Hematopoietic multipotent progenitor cell treated with erythropoietin and hydrocortisone succinate and interleukin-3 and kit ligand, for 8 days (in vitro differentiated cells): ENCODE measurements at places on chromosomes 7 and 10.

DNA sequence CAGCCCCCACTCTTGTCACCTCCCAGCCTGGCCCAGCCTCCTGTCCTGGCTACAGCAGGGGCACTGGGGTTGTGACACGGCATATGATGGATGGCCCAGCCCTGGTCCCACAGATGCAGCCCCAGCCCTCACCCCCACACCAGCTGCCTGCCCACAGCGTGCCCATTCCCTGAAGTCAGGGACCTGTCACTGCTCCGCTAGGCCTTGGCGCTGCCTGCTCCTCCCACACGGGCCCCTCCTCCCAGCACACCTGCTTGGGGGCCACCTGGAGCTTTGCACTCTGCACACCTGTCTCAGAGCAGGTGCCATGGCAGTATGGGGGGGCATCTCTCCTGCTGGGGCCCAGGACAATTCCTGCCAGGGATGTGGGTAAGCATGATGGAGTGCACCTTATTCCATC is 3.5 kb downstream of the GCK start:
- no peak for DNase-seq

DNA sequence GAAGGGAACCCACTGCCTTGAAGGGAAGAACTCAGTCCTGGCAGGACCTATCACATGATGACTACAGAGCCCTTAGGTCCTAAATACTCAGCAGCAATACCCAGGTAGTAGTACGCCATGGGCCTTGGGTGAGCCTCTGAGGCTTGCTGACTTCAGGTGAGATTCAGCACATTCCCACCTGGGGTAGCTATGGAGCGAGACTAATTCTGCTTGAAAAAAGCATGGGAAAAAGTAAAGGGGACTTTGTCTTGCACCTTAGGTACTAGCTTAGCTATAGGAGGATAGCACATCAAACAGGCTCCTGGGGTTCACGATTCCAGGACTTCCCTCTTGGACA is 98.2 kb upstream of the MEOX2 start:
- no peak for DNase-seq

DNA sequence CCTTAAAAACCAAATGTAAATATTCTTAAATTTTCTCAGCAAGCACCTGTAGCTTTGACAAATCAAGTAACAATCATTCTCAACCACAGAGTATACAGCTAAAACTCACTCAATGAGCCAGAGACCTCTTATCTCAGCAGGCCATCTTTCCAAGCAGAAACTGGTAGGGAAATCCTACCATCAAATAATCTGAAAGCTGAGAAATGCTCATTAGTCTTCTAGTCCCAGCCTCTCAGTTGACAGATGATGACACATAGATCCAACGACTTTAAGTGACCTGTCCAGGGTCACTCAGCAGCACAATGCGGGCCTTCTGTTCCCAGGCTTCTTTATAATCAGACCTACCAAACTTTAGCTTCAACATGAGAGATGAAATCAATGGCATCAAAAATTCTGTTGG is 184.6 kb downstream of the SGMS1 start:
- DNase-seq: no peak

GRCh38 chr10:50605269-50605950 is 18.3 kb downstream of the SGMS1 start:
- DNase-seq: peak; percentile 84

DNA sequence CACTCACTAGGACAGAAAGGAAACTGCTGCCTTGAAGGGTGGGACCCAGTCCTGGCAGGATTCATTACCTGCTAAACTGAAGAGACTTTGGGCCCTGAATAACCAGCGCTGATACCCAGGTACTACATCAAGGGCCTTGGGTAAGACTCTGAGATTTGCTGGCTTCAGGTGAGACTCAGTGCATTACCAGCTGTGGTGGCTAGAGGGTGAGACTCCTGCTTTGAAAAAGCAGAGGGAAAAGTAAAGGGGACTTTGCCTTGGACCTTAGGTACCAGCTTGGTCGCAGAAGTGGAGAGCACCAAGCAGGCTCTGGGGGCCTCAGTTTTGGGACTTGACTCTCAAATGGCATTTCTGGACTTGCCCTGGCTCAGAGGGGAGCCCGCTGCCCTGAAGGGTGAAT is 673.3 kb downstream of the NXPH1 start:
- no peak for DNase-seq

- DNase-seq: peak; percentile 32
Measured at GRCh38 chr10:28592953-28593352, 60.0 kb downstream of the WAC start.

DNA sequence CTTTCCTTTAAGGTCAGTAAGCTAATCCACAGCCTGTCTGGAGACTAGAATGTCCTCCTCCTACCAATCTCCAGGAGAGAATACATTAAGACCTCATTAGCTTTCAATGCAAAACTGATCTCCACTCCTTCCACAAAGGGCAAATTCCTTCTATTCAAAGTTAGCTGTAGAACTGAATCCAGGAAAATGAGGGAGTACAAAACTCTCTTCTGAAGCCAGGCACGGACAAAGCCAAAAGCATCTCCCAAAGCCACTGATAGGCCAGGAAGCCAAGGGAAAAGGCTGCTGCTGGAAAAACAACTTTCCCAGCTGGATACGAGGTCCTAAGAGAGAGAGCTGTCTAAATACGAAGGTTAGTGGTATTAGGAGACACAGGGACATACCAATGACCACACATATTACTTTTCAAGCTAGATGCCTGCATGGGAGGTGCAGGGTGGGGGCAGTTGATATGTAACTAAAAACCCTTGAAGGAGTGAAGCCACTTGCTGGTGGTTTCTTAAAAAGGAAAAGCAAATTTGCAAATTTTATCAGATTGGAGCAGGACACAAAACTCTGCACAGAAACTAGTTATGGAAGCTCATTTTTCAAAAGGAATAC is 43.6 kb downstream of the MKX start:
- no peak for DNase-seq

DNA sequence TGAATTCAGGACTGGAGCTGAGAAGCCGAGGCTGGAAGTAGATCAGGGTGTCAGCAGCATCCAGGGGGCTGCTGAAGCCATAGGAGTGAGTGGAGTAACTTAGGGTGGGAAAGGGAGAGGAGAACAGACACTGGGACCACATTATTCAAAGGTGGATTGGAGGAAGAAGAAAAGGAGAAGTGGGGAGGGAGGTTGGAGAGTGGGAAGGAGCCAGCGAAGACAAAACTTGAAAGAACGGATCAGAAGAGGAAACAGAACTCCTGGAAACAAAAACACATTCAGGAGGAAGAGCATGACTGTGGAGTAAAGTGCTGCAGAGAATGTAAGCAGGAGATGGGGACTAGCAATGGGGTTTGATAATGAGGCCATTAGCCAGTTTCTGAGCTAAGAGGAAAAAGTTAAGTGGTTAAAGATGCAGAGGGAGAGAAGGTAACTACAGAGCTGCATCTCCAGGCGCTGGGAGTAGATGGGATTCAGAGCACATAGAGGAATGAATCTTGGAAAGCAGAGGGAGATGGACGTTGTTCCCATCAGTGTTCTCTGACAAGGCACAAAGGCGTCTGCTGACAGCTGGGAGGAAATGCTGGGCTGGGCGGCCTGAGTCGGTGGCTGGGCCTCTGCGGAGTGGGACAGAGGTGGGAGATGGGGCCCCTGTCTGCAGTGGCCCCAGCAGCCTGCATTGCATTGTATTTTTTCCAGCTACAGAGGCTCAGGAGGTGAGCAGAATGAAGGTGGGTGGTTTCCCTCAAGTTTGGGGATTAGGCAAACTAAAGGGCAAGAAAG is 63.1 kb upstream of the LEP start:
- no peak for DNase-seq
